ENCODE measurements at places on chromosomes 1 and 21. TPM values are rescaled to one million over a fixed set of nuclear protein-coding genes. Genes with fewer than 3 reads are reported as not detected.

ANKRD35 gene
- total RNA-seq, result 0.18 TPM

PGLYRP3 gene
- total RNA-seq, result not detected

UQCRHL gene
- 2.6 TPM for total RNA-seq

OR2T29 gene
- total RNA-seq, result not detected

DNA sequence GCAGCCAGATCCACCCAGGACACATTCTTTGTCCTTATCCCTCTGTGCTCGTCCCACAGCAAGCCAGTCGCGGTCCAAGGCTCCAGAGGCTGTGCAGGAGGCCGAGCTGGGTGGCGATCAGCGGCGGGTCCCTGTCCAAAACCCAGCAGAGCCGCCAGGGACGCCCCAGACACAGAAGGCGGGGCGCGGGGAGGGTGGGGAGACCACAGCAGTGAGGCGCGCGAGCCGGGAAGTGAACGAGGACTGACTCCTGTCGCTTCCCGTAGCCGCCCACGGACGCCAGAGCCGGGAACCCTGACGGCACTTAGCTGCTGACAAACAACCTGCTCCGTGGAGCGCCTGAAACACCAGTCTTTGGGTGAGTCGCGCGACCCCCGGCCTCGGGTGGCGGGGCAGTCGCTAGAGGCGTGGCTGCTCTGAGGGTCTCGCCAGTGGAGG is at the start of gene LGALS8:
TSS of gene LGALS8 (plus strand) at position 279 of the 438 bp plus-strand sequence. CDS start 2,089 bp downstream, outside the sequence.
- DNase-seq, result peak; percentile 67

- DNase-seq, result no peak
Observed at GRCh38 chr1:87928623-87929022, 599.9 kb downstream of the LMO4 start.

- DNase-seq, result no peak
Observed at GRCh38 chr1:184152974-184153373, 101.4 kb downstream of the TSEN15 start.

DNA sequence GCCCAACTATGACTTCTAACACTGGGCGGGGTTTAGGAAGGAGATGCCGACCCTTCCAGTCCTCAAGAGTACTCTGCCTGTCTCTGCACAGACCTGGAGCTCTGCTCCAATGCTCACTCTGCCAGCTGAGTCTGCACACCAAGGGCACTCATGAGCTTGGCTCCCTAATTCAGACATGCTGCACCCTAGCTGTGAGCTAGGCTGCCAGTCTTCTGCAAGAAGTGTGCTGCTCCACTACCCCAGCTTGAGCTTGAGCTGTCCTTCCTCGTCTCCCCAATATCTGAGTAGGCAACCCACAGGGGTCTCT is 13.2 kb downstream of the TP53BP2 start:
- no peak for DNase-seq

- DNase-seq, result no peak
Observed at GRCh38 chr1:225462429-225462713, 34.5 kb upstream of the LBR start.

GRCh38 chr1:227306689-227307088 is 11.6 kb downstream of the CDC42BPA start:
- DNase-seq, result no peak

DNA sequence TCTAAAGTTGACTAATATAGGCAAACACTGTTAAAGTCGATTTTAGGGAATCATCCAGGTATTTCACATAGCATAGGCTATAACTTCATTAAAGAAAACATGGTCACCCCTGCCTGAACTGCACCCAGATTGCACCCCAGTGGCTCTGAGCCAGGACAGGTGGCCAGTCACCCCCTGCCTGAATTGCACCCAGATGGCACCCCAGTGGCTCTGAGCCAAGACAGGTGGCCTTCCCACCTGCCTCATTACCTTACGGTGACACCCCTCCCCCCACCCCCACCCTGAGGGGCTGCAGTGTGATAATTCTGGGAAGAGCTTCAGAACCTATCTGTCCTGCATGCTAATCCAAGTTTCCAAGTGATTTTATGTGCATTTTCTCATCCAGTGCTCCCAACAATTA is 78.9 kb downstream of the DSCAM start:
- DNase-seq, result no peak

DNA sequence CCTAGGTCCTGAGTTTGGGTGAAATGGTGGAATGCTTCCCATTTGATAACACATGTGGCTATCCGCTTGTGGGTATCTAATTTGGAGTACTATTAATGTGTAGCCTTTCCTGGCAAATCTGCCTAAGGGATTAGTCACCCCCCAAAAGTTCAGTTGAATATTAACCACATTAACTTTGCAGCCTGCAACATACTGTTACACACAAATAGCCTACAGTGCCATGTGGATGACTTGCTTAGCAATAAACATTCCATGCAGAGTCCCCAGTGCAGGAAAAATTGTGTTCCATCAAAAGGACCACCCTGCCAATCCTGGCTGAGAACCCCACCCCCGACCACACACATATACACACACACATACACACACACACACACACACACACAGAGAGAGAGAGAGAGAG is 303.3 kb upstream of the ESRRG start:
- DNase-seq, result no peak

DNA sequence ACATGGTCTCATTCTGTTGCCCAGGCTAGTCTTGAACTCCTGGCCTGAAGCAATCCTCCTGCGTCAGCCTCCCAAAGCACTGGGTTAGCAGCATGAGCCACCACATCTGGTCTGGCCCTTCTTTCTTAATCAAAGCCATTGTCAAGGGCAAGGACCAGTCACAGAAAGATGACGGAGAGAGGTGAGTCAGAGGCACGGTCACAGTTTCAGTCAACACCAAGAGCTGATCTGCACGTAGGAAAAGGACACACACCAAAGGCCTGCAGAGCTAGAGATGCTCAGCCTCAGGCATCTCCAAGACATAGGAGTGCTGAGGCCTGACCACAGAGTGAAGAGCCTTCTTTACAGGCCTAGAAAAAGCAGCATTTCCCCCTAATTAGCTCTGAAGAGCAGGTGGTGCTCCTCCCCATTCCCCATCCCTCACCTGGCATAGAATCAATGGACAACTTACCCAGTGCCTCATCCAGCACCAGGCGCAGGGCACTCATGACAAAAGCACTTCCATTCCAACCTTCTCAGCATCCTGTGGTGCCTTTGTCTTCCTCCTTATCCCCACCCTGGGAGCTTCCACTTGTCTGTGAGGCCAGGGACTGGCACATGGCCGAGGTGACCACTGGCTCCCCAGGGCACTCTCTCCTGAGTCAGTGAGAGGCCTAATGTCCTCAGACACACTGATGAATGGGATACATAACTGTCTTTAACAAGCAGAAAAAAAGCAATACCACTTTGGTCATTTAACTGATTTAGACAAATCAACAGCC is 139.8 kb downstream of the AJAP1 start:
- no peak for DNase-seq

Measured in H9 (cell line).